Epithelial cell of esophagus (primary cell): ENCODE measurements at places on chromosomes 12 and 14.

- no peak for DNase-seq
Observed at GRCh38 chr14:22561661-22562579, 27.1 kb downstream of the DAD1 start.

GRCh38 chr12:6613776-6614512, 6.8 kb upstream of the CHD4 start:
- peak; percentile 73 for DNase-seq

DNA sequence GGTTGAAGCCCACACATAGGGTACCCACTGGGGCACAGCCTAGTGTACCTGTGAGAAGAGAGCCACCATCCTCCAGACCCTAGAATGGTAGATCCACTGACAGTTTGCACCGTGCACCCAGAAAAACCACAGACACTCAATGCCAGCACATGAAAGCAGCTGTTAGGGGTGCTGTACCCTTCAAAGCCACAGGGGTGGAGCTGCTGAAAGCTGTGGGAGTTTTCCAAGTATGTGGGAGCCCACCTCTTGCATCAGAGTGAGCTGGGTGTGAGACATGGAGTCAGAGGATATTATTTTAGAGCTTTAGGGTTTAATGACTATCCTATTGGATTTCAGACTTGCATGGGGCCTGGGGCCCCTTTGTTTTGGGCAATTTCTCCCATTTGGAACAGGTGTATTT, 30.5 kb downstream of the TSPAN19 start:
- DNase-seq = no peak

DNA sequence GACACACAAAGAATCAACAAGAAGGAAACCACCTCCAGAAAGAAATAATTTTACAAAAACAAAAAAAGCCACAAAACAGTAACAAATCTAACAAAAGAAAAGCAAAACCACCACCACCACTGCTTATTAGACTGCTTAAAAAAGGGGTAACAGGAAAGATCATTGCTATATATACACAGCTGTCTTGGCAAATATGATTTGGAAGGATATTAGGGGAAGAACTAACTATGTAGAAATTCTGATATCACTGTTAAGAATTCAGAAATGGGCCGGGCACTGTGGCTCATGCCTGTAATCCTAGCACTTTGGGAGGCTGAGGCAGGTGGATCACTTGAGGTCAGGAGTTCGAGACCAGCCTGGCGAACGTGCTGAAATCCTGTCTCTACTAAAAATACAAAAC, 92.5 kb downstream of the DENND5B start:
- DNase-seq = no peak

DNA sequence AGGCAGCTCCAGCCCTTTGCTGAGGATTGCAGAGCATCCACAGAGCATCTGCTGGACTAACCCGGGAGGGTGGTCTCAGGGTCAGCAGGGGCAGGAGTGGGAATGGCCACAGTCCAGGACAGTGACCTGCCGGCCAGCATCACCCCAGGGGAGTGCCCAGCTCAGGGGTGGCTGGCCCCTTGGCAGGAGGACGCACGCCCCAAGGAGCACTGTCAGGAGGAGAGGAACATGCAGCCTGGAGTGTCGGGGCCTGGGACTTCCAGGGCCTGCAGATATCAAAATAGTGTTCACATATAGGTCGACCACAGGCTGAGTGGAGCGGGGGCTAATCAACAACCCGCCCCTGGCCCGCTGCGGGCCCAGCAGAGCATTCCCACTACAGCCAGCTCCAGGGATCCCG, 33.2 kb upstream of the TEX22 start:
- DNase-seq = no peak

DNA sequence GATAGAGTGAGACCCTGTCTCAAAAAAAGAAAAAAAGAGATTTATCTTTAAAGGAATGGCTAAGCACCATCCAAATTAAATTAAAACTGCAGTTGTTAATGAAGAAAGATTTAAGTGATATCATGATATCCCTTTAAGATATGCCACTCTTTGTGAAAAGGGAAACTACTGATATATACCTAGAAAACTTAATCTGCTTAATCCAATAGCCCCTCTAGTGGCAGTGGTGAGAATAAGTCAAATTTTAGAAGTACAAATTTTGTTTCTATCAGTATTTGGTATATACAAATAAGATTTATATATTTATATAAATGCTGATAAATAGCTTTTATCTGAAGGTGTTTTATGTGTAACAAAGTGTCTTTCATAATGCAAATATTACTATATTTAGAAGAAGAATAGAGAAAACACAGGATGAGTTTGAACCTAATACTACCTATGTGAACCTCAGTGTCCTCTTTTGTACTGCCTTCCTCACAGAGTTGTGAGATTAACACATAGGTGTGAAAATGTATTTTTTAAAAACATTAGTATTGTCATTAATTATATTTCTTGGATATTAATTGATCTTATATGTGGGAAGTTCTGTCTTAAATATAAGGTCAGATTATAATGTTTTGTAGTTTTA, 51.4 kb upstream of the GARIN2 start:
- DNase-seq = peak; percentile 13

DNA sequence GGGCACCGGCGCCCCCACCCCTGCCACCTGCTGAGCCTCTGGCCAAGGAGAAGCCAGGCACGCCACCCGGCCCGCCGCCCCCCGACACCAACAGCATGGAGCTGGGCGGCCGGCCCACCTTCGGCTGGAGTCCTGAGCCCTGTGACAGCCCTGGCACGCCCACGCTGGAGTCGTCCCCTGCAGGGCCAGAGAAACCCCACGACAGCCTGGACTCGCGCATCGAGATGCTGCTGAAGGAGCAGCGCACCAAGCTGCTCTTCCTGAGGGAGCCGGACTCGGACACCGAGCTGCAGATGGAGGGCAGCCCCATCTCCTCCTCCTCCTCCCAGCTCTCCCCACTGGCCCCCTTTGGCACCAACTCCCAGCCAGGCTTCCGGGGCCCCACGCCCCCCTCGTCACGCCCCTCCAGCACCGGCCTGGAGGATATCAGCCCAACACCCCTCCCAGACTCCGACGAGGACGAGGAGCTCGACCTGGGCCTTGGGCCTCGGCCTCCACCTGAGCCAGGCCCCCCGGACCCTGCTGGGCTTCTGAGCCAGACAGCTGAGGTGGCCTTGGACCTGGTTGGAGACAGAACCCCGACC, 6.5 kb downstream of the SETD1B start:
- DNase-seq = no peak

DNA sequence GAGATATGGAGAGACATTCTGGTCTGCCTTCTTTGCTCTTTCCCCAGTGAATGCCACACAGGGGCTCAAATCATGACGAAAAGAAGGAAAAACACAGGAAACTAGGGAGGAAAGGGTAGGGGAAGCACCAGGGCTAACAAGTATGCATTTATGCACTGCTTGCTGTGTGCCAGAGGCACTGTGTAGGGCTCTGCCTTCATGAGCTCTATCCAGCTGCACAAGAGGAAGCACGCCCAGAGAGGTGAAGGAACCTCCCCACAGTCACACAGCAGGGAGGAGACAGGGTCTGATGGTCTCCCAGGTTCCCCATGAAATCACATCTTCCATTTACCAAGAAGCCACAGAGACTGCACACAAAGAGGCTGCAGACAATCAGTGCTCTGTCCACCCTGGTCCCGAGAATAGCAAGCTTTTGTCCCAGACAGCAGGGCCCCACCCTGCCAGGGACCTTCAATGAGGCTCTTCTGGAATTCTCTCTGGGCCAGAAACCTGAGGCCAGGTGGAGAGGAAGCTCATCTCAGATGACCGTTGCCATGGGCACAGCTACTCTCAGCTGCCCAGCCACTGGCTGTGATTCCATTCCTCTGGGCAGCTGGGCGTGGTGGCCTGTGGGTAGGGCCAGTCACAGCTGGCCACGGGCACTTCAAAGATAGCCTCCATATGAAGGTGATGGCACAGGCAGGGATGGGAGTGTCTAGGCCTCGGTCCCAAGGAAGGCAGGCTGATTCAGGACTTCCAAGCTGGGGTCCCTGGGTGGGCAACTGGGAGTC, 7.3 kb upstream of the TRPV4 start:
- DNase-seq = peak; percentile 44

- no peak for DNase-seq
Observed at GRCh38 chr12:5915511-5915910, 29.5 kb downstream of the ANO2 start.

GRCh38 chr14:98958048-98958631, 313.9 kb downstream of the BCL11B start:
- no peak for DNase-seq

DNA sequence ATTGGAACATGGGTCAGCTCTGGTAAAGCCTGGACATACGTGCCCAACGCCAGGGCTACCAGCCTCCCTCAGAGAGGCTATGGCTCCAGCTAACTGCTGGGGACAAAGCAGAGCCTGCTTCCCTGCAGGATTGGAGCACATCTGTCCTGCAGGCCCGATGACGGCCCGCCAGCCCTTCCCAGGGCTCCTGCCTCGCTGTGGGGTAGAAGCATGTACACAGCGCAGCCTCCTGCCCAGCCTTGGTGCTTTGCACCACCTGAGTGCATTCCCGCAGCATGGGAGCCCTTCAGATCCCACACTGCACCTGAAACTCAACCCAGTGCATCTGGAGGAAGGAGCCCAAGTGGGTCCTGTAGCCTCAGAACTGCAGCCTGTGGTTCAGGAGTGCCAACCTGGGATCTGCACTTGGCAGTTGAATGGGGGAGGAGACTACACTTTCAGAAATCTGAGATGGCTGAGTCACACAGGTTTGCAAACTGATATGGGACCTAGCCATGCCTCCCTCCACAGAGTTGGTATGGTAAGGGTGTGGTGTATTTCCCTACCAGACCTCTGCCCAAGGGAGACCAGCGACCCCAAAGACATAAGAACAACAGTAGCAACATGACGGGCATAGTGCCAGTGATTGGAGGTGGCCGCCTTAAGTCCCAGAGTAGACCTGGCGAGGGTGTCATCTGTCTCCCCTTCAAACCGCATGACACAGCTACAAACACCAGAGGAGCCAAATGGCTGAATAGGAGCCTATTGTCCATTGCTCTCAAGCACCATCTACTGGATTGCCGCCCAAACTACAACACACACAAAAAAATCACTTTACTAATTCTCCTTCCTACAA, 273.9 kb upstream of the MIS18BP1 start:
- DNase-seq = peak; percentile 64

- DNase-seq = no peak
Observed at GRCh38 chr12:86551146-86551571, 295.0 kb upstream of the MGAT4C start.

DNA sequence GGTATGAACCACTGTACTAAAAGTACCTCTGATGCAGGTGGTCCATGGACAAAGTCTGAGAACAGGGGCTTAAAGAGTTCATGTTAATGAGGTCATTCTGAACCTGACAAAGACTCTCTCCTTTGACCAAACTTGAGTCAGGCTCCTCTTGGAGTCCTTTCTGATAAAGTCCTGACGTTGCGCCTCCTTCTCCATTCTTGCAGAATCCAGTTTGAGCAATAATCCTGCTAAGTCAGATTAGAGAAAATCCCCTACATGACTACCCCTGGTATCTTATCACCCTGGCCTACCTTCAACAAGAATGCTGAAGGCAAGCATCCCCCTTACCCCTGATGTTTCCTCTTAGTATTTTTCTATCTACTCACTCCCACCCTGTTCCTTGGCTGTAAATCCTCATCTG, 46.0 kb upstream of the ISM2 start:
- DNase-seq = no peak

- DNase-seq = no peak
Observed at GRCh38 chr14:47691829-47692228, 16.4 kb upstream of the MDGA2 start.

- DNase-seq = peak; percentile 41
Observed at GRCh38 chr14:70257526-70257925, 68.8 kb upstream of the SLC8A3 start.

DNA sequence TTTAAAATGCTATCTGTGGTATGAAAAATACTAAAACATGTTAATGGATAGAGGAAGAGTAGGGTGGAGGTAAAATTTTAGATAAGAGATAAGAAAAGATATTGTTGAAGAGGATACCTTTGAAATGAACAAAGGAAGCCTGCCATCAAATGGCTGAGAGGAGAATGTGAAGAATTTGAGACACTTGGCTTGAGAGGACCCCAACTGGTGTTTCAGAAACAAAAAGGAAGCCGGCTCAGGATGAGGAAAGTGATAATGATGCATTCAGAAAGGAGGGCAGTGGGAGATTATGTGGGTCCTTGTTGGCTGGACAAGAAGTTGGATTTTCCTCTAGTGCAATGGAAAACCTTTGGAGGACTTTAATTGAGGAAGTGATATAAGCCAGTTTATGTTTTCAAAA, 264.4 kb downstream of the DUSP6 start:
- DNase-seq = no peak

GRCh38 chr14:56650979-56651378, 71.4 kb downstream of the TMEM260 start:
- no peak for DNase-seq

DNA sequence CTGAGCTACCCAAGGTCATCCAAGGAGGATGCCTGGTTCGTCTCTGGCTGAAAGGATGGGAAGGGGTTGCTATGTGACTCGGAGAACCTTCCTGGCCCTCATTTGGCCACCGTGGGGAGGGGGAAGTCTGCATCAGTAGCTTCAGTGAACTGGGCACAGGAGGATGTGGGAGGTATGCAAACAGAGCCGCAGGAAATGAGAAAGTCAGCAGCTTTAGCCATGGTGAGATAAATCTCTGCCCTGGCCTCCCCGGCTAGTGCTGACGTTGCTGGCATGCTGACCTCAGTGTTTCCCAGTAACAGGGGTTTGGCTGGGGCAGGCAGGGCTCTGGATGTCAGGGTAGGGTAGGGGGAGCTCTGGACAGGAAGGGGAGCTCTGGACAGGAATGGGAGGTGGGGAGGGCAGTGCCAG, 2.3 kb upstream of the CEBPE start:
- no peak for DNase-seq

DNA sequence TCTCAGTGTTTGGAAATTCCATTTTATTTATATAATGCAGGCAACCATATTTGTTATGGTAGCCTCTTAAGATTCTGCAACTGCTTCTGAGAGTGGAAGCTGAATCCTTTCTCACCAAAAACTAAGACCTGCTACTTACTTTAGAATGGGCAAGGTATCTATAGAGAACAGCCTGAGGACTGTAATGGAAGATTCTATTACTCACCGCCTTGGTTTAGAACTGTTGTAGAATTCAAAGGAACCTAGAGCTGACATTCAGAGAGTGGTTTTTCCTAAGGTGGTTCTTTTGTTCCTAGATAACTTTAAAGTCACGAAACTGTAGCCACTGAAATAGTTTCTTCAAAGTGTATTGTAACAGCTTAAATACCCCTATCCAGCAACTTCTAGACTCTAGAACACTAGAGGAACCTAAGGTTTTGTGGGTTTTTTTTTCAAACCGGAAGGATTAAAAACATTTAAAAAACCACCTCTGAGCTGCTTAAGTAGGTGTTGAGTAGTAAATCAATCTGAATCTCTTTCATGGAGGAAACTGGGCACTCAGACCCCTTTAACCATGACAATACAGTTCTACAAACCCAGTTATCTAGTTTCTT, 4.2 kb downstream of the TDP1 start:
- no peak for DNase-seq
